Left ventricle myocardium superior (tissue), 1 donor: ENCODE measurements at places on chromosomes 4 and X. TPM values are rescaled to one million over a fixed set of nuclear protein-coding genes. Genes with fewer than 3 reads are reported as not detected.

Gene SGMS2
- 23.1 TPM for total RNA-seq

Gene TGIF2LX
- total RNA-seq: not detected

Gene MAGEE1
- total RNA-seq: 2.9 TPM

Gene DCAF12L1
- total RNA-seq: not detected

Gene EXOSC9
- total RNA-seq: 9.4 TPM

Gene TMEM31
- not detected for total RNA-seq

Gene RBMXL3
- total RNA-seq: not detected

Gene ANXA3
- total RNA-seq: 39.6 TPM

Gene CXorf58
- not detected for total RNA-seq

Gene UGT2B11
- not detected for total RNA-seq

DNA sequence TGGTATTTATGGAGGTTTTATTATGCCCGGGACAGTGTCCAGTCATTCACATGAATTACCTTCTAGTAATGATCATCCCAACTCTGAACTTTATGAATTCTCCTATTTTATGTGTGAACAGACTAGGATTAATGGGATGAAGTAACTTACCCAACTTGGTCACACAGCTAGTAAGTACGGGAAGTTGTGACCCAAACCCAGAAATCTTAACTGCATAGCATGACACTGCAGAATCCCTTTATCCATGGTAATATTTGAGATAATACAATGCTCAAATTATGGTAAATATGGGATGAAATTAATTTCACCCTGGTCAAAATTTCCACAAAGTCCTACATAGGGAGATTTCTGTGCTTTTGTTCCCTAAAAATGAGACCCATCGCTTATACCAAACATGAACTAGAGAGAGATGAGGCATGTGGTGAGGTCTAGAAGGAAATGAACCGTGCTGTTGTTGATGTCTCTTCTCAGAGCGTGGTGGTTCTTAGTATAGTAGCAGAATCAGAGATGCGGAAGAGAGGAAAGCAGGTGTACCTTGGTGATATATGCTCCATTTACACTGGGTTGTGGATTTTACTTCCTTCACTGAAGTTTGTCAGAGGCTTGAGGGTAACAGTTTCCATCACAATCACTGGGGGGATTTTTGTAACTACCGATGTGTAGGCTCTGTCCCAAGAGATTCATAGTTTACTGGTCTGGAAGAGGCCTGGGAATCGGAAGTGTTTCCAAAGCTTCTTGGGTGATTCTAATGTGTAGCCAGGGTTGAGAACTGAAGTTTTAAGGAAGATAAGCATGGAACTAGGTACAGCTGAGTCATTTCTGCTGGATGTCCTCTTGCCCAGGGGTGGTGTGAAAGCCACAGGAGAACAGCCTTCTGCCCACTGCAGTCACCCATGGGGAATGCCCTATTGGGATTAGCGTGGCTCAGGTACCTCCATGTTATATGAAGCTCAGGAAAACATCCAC lies 30.2 kb upstream of the FAM9C start:
- DNase-seq: no peak

DNA sequence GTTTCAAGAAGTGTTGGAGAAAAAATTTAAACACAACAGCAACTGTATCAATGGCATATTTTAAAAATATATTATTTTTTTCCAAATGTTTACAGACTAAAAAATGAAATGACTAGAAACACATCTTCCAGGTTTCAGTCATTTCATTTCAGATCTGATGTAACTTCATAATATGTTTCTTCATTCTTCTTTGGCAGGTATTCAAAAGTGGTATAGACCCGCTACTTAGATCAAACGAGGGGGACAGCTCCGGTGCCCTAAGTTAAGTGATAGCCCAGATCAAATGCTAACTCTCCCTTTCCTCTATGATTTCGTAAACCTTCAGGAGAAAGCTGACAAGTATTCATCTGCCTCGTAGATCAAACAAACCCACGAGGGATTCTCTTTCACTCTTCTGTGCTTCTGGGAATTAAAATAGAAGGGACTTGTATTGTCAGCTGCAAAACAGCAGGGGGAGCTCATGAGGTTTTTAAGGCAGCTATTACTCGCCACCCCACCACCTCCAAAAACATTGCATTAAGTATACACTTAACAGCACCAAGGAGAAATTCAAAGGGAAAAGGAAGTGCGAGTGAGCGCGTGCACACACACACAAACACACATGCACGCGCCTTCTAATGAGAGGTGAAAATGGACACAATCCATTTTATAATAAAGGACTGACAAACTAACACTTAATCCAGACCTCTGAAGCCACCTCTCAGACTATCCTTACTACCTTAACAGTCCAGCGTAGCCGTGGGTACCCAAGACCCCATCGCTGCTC lies 21.4 kb downstream of the HELT start:
- DNase-seq: no peak

- DNase-seq: no peak
Measured at GRCh38 chr4:142539796-142540482, 306.2 kb downstream of the INPP4B start.

GRCh38 chrX:80216086-80216485 lies 201.5 kb downstream of the TBX22 start:
- no peak for DNase-seq

GRCh38 chrX:101550362-101550750 lies at the start of gene ARMCX1:
ARMCX1 (plus strand) TSS chrX:101550547; CDS start chrX:101552931, 2,384 bp downstream.
- peak; percentile 81 for DNase-seq

DNA sequence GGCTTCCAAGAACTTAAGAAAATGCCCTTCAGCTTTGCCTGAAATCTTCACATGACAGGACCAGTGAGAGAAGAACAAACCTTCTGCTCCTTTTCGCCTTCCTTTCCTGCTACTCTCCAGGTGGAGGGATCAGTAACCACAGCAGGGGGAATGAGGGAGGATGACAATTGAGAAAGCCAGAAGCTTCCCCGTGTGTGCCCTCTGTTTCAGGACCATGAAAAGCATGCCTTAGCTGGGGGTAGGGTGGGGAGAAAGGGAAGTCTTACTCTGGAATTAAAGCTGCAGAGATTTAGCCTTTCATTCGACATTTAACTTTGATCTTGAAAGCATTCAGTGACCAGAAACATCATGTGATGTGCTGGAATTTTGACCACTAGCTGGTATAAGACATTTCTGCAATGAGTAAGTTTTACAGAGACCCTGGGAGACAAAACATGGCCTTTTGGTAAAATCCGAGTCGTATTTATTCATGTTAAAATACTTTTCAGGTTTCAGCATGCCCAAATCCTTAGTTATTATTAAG lies 10.6 kb upstream of the PUDP start:
- no peak for DNase-seq

DNA sequence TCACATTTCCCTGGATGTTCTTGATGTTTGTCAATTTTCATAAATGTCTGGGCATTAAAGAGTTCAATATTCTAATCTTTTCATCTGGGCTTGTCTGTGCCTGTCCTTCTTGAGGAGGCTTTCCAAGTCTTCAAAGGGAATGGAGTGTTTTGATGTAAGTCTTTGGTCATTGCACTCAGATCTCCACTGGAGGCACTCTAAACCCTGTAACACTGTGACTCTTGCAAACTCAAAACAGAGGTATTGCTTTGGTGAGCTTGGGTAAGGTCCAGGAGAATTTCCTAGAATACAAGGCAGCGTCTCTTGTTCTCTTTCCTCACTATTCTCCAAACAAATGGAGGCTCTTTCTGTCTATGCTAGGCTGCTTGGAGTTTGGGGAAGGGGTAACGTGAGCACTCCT lies 1118.1 kb upstream of the PABPC4L start:
- no peak for DNase-seq

GRCh38 chrX:15663439-15663838 lies 1.2 kb downstream of the CLTRN start:
- no peak for DNase-seq

GRCh38 chrX:77431227-77431626 lies 16.0 kb upstream of the FGF16 start:
- peak; percentile 29 for DNase-seq

DNA sequence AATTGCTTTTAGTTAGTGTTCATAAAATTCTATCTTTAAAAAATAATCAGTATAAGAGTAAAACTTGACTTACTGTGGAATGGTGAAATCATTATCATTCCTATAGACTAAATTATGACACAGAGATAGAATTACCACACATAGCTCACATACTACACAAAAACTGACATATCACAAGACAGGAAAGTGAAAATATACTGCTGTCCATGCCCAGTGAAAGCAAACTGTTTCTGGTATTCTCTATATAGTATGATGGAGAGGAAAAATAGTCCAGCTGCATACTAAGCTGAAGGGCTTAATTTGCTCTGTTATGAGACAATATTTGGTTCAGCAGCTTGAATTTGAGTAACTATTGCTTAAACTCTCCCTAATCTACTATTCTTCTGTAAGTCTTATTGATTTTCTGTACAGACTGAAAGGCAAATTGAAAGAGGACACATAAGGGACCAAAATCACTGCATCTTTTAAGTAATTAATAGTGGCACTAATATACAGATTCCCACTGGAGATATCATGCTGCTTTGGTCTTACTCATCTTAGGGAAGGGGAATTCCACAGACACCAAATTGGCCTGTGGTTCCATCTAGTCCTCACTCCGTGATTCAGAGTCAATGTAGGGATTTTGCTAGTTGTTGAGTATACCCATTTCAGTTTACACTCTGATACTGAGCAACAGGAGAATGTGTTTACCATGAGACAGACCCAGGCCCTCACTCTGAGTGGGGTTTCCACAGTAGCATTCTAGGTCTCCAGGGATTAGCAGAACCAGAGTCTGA lies 47.4 kb upstream of the AGA start:
- DNase-seq: no peak

DNA sequence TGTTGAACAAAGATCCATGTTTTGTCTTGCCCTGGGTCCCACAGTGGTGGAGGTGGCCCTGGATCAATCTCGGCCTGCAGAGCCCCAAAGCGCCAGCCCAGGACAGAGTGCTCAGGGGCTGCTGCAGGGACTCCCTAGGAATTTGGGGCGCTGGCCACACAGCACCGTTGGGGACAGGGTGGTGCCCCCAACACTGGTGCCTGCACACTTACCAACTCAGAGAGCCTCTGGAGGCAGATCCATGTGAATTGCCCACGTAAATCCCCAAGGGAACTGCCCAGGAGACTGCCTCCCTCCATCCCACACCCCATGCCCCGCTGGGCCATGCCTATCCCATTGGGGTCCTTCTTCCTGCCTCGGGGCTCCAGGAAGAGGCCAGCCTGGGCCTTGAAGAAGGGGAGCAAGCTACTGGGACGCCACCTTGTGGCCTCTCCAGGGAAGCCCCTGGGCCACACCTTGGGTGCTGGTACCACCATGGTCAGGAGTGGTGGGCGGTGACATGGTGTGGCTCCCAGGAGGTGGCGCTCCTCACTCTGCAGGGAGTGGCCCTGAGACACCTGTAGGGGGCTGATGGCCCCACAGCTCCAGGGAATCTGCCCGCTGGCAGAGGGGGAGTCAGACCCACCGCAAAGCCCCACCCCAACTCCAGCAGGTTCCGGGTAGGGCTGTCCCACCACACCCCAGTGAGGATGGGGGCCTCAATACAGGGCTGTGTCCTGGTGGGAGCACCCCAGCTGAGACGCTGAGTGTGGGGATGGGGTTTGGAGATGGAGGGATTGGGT lies 22.8 kb downstream of the CFAP99 start:
- DNase-seq: peak; percentile 71

DNA sequence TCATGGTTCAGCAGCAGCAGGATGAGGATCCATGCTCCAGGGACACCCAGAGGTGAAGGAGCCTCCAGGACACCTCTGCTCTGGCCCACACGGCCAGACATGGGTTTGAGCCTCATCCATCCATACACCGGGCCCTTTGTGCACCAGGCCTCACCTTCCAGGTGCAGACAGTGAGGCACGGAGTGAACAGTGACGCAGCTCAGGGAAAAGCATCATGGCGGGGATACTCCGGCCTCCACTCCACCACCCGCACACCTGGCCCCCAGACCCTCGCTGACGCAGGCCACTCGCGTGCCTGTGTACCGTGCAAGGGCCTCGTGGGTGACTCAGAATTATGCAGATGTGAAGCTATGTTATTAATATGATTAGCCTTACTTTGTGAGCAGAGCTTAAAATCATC lies 33.3 kb downstream of the ADRA2C start:
- no peak for DNase-seq

DNA sequence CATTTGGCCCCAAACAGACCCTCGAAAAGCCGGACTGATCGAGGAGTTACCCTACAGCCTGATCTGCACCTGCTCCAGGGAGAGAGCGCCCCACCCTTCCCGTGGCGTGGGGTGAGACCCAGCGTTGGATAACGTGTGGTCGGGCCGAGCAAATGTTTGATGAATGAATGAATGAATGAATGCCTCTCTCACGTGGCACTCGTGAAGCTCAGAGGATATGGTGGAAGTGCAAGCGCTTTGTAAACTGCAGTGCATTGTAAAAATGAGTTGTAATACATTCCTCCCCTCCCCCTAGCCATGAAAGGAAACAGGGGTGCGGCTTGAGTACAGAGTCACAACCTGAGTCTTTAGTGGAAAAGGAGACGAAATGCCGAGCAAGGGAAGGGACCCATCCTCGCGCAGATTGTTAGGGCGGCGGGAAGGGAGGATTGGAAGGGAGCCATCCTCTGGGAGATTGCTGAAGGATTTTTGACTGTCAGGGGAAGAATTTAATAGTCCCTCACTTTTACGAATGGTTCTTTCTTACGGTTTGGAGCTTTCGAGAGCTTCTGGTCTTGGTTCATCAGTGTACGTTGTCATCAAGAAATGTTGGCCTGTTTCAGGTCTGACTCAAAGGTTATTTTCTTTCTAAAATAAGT lies 772 bp upstream of the FBXW7 start:
- DNase-seq: no peak

- no peak for DNase-seq
Measured at GRCh38 chr4:46491455-46491854, 101.5 kb upstream of the GABRA2 start.

DNA sequence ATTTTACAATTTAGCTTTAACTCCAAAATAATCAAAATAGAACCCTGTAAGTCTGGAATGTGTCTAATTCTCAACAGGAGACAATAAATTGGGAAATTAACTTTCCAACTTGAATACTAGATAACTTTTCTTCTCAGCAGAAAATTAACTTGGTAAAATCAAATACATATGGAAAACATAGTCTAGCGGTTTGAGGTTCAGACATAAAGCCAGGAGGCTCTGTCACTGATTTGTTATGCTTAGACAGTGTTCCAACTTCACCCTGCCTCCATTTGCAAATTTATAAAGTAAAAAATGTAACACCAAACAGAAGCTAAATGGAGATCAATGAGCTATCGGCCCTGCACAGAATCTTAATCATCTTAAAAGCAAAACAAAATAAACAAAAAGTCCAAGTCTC lies 46.3 kb downstream of the TBCK start:
- no peak for DNase-seq

GRCh38 chr4:6124386-6125102 lies 75.8 kb downstream of the JAKMIP1 start:
- DNase-seq: no peak

GRCh38 chr4:119982756-119983155 lies 83.9 kb downstream of the MAD2L1 start:
- DNase-seq: no peak

DNA sequence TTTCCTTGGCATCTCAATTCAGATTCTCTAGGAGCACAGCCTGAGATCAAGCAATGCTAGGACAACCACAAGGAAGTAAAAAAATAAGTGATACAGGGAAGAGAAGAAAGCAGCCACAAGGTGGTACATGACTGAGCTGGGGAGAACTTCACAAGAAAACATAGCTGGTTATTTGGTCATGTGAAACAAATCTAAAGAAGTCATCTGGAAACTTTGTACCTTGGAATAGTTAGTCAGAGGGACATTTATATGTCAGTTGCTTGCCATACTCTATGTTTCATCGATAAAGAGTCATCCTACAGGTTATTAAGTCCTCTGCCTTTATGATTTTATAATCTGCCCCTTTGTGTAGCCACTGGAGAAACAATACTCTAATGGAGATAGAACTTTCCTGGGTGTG lies 575.1 kb downstream of the IL15 start:
- DNase-seq: no peak
